ENCODE measurements at places on chromosomes 7 and 10. TPM values are rescaled to one million over a fixed set of nuclear protein-coding genes. Genes with fewer than 3 reads are reported as not detected.

CLRN3 gene
- not detected for total RNA-seq

NEUROG3 gene
- not detected for total RNA-seq

INMT gene
- 3.2 TPM for total RNA-seq

CHCHD2 gene
- total RNA-seq, result 166 TPM

ANXA8L1 gene
- total RNA-seq, result 4.9 TPM

ITPRID1 gene
- 0.11 TPM for total RNA-seq

AOAH gene
- total RNA-seq, result 7.1 TPM

ARMC3 gene
- 0.77 TPM for total RNA-seq

All from camera-type eye (tissue), 1 donor.